ENCODE measurements at places on chromosomes 11 and 22.
A peak's percentile ranks its signal among the peaks of the same experiment; 100 is the strongest.

GRCh38 chr22:42946546-42947198 lies 68.3 kb downstream of the PACSIN2 start:
- DNase-seq = no peak

- DNase-seq = peak; percentile 8
These were observed 39.6 kb upstream of the CTTN start for GRCh38 chr11:70358753-70359152.

DNA sequence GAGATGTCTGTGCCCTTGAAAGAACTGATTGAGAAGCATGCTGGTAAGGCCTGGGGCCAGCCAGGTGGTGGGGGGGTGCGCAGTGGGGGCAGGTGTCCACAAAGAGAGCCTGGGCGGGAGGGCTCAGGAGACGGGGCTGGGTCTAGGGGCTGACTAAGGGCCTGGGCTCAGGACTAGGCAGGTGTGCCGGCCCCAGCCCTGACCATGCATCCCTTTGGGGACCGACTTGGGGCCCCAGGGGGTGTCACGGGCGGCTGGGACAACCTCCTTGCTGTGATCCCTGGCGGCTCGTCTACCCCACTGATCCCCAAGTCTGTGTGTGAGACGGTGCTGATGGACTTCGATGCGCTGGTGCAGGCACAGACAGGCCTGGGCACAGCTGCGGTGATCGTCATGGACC lies 4.4 kb downstream of the NDUFV1 start:
- DNase-seq = no peak

DNA sequence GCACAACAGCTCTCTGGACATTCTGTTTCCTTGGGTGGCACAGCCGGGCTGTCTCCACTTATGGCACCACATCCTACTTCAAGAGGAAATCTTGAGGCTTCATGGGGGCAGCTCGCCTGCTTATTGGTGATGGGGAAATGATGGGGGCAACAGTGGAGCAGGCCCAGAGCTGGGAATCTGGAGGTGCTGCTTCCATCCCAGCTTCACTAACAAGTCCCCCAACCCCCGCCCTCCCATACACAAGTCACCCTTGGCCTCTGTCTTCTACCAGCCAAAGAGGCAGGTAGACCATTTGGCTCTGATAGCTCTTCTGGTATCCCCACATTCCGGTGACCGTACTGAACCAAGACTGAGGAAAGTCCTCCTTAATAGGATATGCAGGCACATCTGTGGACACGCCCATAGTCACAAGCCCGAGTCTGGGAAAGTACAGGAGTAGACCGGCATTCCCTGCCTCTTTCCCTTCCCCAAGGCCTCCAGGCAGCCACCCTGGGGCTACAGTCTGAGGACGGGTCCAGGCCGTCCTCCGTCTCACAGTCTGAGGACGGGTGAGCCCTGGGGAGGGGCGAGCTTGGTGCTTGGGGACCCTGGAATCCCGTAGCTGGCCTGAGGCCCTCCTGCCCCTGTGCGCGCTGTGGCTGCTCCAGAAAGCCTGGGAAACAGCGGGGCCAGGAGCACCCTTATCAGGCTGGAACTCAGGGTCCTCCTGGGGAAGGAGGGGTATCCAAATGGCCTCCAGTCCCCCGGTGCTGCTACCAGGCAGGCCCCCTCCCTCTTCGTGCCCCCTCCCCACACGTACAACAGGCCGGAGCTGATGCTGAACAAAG lies 145.6 kb downstream of the FEZ1 start:
- DNase-seq = no peak

DNA sequence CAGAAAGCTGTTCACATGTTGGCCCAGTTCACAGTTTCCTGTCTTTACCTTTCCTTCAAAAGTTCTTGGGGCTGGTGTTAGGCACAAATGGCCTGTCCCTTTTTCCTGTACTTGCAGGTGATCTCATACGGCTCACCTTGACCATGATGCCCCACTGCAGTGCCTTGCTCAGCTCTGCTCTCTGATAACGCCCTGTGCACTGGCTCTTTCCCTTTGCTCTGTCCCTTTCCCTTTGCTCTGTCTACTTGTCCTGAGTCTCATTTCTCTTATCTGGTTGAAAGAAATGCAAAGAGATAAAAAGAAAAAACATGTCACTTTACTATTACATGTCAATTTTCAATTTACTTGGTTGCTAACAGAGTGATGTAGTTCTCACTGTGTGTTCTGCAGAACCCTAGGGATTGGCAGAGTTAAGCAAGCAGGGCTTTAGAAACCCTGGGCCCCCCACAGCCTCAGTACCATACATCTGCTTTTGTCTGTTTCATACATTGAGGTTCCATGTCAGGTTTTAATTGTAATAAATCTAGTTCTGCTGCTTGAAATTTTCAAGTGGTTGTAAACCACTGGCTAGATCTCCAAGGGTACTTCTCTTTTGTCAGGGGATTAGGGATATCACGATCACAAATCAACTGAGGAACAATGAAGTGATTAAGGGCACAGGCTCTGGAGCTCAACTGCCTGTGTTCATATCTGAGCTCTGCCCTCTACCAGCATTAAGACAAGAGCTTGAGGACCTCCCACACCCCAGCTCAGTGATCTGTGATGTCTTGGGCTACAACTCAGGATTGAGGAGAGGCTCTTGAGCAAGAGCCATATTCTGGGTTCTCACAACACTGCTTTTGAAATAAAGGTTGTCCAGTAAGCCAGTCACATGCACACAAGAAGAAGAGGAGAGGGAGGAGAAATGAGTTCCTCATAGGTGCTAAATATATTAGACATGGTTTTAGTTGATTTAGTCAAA lies 16.3 kb upstream of the SORL1 start:
- no peak for DNase-seq

DNA sequence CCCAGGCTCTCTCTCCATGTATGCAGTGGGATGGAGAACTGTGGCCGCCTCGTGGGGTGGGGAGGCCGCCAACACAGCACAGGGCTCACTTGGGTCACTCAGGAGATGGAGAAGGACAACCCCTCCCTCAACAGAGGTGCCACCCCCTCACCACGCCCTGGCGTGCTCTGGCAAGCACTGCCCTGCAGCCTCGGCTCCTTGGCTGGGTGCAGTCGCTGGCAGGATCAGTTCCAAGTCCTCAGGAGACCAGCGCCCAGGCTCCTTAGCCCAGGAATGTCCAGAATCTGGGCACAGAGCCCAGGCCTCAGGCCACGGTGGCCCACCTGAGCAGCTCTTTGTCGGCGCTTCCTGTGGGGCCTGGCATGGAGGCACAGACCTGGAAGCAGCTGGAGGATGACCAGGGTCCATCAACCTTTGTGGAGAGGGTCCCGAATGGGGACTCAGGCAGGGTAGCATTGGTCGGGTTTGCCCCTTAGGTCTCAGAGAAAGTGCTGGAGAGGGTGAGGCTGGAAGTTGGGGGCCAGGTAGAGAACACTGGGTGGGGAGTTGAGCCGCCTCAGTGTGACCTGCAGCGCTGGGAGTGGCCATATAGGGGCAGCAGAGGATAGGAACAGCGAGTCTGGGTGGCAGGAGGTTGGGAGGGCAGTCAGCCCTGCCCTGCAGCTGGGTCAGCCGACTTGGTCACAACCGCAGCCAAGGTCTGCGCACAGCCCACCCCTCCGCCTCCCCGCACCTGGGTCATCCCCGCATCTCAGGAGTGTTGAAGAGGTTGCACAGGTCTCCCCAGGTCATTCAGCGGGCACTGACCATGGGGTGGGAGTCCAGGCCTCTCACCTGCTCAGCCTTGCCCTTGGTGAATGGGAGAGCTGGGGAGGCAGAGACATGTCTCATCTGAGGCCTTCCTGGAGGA lies 8.2 kb downstream of the SUSD2 start:
- DNase-seq = peak; percentile 8

GRCh38 chr11:69661413-69661715 lies 13.8 kb downstream of the LTO1 start:
- DNase-seq = no peak

DNA sequence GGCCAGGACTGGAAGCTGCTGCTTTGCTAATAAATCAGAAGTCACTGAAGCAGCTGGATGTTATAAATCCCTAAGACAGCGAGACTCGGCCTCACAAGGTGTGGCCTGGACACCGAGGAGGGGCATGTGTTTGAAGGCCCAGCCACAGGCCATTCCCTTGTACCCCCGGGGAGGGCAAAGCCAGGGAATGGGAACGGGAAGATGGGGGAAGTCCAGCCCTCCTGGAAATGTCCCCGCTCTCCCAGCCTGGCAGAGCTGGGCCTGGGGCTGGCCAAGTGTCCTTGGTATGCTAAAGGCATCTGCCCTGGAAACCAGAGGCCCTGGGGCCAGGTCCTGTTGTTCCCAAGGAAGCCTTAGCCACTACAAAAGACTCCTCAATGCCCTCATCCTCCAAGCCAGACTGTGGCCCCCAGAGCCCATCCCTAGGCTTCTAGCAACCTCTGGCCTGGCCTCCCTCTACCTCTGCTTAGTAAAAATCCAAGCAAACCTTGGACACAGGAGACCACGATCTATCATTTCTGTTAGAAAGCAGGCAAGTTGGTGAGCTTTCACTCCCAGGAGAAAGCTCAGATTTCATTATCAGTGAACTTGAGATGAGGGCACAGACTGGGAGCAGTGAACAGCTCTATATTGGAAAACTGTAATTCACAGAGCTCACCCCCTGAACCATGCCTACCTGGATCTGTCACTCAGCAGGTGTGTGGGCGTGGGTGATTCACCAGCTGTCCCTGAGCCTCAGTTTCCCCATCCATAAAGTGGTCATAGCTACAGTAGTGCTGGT lies 11.0 kb downstream of the CHST1 start:
- no peak for DNase-seq

DNA sequence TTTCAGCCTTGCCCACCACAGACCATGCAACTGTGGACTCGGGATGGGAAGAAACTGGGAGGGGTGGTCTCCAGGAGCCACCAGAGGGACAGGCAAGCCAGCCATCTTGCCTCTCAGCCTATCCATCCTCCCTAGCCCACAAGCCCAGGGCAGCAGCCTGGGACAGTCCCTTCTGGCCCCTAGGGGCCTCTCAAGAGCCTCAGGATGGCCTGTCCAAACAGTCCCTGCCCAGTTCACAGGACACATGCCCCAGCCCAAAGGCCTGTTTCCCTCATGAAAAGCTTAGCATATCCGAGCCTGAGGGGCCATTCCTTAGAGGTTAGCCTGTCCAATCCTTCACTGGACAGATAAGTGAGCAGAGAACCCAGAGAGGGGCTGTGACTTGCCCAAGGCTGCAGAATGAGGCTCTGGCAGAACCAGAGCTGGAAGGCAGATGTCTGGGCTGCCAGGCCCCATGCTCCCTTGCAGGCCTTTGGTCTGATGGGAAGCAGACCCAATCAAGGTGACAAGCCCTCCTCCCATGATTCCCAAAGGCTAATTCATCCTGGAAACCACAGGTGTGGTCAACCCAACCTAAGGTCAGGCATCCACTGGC lies 28.2 kb downstream of the LRRC10B start:
- no peak for DNase-seq

GRCh38 chr11:119873761-119874421 lies 144.9 kb upstream of the NECTIN1 start:
- no peak for DNase-seq

- DNase-seq = no peak
These were observed 67.6 kb downstream of the MPPED1 start for GRCh38 chr22:43479301-43479950.

GRCh38 chr11:134510233-134511040 lies 98.4 kb upstream of the B3GAT1 start:
- DNase-seq = no peak

- DNase-seq = no peak
These were observed 78.4 kb upstream of the NECTIN1 start for GRCh38 chr11:119807402-119807801.

- no peak for DNase-seq
These were observed 192.6 kb upstream of the NECTIN1 start for GRCh38 chr11:119921571-119921970.

DNA sequence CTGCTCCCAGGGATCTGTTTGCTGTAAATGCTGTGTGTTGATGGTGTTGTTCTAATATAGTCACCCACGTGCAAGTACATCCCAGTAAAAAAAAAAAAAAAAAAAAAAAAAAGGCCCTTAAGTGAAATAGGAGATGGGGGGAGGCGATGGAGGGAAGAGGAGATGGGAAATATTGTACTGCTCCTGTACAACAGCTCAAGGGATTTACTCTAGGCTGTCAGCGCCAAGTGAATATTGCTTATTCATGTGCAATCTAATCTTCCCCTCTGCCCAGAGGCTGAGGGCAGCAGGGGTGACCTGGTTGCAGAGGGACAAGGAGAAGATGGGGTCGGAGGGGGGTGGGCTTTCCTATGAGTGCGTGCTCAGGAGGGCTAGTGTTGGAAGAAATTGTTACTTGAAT lies 206.2 kb upstream of the CADM1 start:
- no peak for DNase-seq

DNA sequence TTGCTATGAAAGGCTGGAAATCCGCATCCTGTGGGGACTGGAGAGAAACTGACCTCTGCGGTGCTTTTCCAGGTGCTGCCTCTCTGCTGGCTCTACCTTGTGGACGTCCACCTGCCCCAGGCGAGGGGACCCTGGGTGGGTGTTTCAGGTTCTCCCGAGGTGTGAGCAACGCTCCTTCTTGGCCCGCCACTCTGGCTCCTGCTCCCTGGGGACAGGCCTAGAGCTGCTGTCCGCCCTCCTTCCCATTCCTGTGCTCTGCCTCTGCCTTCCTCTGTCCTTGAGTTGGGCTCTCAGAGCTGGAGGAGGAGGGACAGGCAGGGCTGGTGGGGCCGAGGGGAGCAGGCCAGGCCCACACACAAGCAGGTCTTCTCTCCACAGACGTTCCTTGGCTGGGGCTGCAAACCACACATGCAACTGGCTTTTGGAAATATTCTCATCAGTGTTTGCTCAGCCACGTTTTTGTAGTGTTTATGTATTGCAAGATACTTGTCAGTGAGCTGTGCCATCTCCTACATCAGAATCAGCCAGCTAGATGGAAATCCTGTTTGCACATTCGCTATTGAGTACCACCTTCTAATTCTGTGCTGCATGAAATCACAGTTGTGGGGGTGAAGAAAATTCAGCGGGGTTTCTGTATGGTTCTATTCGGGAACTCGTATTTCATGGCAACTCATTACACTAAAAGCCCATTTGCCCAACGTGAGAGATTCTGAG lies 1115.0 kb downstream of the BRD1 start:
- DNase-seq = no peak

DNA sequence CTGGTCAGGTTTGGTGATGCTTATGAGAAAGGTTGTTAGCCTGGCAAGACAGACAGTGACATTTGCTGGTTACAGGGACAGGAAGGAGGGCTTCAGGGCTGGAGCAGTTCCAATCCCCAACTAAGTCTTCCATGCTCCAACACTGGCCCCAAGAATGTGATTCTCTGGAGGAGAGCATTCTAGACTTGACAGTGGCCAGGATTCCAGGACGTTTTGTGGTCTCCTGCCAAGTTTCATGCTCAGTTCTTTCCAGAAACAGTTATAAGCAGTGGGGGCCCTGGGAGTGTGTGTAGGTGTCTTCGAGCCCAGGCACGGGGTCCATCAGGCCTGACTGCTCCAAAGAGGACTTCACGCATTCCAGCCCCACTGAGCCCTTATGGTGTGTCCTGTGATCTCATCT lies 8.9 kb upstream of the GRK3 start:
- DNase-seq = no peak
